ENCODE measurements at places on chromosomes 4 and X. TPM values are rescaled to one million over a fixed set of nuclear protein-coding genes. Genes with fewer than 3 reads are reported as not detected.

The GDI1 gene
- polyA plus RNA-seq: 107 TPM

The PRKG2 gene
- 2.0 TPM for polyA plus RNA-seq

The NLGN3 gene
- 4.4 TPM for polyA plus RNA-seq

The REPS2 gene
- polyA plus RNA-seq: 20.1 TPM

The CYSLTR1 gene
- polyA plus RNA-seq: 2.4 TPM

The SLC7A11 gene
- polyA plus RNA-seq: 2.2 TPM

The CYBB gene
- polyA plus RNA-seq: 11.0 TPM

- no peak for DNase-seq
These were observed 12.3 kb downstream of the MSX1 start for GRCh38 chr4:4871573-4872313.

- no peak for DNase-seq
These were observed 14.5 kb upstream of the PRRG3 start for GRCh38 chrX:151680805-151681204.

DNA sequence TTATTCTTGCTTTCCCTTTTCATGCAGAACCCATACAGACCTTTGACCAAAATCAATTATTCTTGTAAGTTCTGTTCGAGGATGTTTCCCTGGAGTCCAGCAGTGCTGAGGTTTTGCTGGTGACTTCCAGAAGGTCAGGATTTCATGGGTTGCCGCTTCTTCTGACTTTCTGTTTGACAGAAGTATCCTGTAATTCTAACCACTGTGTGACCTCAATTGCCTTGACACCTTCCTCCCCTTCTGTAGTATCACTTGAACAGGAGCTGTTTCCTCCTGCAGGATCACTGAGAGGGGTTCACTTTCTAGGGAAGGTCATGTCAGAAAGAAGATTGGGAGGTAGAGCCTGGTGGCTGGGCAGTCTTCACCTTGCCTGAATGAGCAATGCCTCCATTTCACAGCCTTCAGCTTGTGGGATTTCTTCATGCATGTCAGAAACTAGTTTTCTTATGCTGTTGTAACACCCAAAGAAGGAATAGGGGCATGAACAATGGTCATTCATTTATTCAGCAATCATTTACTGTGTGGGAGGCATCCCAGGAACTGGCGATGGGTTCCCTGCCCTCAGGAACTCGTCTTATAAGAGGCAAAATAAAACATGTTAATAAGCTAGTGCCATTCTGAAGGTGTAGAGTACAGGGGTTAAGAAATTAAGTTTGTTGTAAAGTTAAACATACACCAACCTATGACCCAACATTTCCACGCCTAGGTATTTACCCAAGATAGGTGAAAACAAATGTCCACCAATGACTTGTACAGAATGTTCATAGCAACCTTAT, 205.9 kb downstream of the SOWAHB start:
- no peak for DNase-seq

- no peak for DNase-seq
These were observed 81.6 kb downstream of the ZFX start for GRCh38 chrX:24231131-24231540.

DNA sequence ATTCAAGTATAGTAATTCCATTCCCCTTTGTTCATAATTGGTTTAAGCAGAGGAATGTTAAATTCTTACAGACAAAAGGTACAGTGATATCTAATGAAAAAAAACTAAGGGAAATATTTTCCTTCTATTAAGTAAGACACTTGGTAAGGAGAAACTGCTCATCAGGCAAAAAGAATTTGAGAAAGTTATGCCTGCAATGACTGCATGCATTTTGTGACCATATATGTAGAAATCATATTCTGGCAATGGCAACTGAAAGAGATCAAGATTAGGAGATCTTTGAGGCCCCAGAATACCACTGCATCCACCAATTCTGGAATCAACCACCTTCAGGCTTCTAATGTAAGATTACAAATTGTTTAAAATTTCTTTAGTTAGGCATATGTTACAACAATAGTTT, 364.8 kb downstream of the PCDH10 start:
- DNase-seq: no peak

GRCh38 chrX:71162981-71163380, 18.3 kb downstream of the NLGN3 start:
- DNase-seq: no peak

DNA sequence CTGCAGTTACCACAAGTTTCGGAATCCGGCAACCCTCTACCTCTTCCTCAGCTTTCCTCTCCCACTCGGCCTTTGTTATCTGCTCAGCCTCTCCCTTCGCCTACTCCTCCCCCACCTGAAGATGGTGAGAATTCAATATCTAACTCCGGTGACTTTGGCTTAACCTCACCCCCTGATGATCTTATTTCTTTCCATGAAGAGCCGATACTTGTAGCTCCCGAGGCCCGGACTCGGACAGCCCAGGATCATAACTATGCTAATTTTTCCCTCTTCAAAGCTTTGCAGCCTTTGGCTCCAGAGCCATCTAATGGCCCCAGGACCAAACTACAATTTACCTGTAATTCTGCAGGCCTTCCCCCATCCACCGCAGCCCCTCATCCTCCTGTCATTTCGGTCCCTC, 32.0 kb upstream of the MGST2 start:
- no peak for DNase-seq

DNA sequence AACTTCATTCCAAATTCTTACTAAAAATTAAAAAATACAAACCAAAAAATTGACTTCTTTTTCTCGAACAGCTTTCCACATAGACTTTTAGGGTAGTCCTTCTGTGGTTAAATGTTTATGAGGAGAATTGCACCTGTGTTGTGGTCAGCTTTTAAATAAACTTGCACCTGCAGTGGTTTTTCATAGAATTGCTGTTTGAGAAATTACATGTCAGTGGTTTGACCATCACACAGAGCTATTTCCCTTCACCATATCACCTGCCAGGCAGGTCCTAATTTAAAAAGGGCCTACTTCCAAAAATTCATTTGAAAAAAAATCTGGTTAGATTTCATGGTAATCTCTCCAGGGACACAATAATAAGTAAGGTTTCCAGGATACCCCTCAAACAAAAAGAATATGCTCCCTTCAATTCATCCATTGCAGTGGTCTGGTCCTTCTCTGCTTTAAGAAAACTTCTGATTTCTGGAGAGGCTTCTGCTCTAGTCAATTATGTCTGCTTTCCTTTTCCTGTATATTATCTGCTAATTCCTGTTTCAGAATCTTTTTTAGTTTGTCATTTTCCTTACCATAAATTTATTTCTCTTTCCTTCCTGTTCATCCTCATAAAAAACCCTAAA, 9.8 kb upstream of the UTP3 start:
- DNase-seq: no peak

DNA sequence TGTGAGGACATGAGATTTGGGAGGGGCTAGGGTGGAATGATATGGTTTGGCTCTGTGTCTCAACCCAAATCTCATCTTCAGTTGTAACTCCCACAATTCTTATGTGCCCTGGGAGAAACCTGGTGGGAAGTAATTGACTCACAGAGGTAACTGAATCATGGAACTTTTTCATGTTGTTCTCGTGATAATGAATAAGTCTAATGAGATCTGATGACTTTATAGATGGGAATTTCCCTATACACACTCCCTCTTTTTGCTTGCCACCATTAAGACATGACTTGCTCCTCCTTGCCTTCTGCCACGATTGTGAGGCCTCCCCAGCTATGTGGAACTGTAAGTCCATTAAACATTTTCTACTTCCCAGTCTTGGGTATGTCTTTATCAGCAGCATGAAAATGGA, 253.2 kb upstream of the GK2 start:
- no peak for DNase-seq

GRCh38 chr4:77003400-77003799, 53.8 kb downstream of the SEPTIN11 start:
- DNase-seq: no peak

DNA sequence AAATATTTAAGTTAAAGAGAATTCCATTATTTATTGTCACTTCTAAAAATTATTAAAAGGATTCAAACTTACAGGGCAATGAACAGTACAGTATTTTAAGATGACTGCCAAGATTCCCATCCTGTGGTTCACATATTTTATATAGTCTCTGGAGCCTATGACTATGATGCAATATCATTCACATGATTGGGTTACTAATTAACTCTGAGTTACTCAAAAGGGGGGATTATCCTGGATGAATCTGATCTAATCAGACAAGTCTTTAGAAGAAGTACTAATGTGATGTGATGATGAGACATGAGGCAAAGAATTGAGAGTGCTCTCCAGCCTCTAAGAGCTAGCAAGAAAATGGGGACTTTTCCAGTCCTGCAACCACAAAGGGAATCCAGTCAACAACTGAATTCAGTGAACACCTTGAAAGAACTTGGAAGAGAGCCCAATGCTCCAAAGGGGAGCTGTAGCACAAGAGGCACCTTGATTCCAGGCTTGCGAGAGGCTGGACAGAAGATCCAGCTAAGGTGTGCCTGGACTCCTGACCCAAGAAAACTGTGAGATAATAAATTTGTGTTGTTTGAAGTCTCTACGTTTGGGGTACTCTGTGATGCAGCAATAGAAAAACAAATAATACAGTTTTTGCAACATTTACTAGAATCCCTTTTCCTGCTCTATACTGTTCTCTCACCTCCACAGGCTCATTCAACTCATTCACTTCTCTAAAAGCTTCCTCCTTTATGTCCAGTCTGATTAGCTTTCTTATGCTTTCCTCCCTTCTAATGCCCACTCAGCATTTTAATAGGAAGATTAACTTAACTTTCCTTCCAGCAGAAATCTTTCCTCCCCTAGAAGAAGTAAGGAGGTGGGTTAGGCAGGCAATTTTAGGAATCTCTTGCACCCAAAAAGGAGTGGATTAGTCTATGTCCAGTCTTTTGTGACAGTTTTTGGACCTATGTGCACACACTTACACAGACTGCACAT, 133.8 kb upstream of the LCORL start:
- DNase-seq: no peak

GRCh38 chrX:56947699-56948098, 47.6 kb downstream of the SPIN3 start:
- no peak for DNase-seq

GRCh38 chr4:8765631-8766590, 105.7 kb downstream of the HMX1 start:
- no peak for DNase-seq

DNA sequence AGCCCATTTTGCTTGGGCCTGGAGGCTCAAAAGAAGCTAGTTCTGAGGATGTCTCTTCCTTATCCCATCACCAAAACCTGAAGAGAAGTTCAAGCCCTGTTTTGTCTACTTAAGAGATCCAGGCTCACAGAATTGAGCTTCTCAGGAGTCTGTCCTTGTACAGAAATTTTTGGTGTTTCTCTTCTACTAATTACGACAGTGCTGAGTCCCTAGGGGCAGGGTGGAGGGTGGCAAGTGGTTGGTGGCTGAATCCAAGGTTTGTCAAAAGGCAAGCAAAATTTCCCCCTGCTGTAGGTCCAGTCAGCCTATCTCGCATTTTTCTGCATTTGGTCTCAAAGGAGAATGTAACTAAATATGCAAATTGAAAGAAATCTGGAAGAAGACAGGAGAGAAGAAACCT, 377.9 kb downstream of the SMARCA1 start:
- no peak for DNase-seq

DNA sequence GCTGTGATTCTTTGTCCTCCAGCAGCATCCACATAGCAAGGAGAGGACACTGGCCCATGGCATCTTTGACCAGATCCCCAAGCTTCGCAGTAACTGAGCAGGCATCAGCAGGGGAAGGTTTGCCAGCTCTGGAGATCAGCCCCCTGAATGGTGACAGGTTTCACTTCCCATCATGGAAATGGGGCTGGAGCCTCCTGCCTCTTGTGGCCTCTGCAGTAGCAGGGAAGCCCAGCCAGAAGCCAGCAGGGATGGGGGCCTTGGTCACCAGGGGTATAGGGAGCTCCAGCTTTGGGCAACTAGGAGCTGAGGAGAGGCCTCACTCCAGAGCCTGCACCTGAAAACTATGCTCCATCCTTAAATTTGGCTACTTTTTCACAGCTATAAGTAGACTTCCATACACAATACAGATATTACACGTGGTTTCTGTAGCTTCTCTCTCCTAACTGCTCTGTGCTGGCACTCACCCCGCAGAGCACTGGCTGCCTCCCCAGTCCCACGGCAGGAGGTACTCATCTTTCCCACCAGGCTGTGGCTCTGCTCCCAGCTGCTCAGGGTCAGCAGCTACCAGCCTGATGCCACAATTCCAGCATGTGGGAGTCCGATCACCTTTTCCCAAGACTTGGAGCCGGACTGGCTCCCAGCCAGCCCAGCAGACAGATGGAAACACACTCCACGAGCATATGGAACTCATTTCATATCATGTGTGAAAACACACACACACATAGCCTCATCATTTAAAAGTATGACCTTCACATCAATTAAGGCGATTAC, 2.8 kb downstream of the TMEM271 start:
- DNase-seq: no peak

DNA sequence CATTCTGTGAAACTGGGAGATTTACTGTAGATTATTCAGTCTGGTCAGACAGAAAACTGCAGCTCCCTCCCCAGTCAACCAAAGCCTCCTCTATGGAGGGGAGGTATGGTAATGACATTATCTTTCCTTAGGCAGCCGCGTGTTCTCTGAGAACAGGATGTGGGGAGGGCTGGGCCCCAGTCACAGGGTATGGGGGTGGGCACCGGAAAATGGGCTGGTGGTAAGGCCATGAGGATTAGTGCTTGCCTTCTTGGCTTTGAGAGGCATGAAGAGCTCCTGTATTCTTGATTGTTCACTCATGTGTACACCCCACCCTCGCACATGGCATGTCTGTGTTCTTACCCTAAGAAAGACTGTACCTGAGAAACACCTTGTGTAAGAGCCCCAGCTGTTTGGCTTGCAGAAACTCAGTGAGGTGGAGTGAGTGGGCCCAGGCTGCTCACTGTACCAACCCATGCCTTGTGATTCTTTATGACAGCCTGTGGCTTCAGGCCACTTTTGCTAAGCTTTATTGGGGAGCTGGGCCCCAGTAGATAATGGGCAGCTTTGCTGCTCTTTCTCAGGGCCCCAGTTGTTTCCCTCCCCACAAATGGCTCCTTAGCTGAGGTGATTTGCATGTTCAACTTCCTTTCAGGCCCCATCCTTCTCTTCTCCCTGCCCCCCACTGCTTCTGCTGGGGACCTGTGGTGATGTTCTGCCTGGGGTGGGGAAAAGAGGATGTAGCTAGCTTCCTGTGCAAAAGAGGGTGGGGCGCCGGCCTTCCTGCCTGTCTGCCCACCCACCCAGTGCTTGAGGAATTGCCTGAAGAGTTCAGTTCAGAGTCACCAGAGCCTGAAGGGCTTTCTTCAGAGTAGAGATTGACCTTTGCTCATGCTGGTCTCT, 30.7 kb downstream of the MSN start:
- no peak for DNase-seq

DNA sequence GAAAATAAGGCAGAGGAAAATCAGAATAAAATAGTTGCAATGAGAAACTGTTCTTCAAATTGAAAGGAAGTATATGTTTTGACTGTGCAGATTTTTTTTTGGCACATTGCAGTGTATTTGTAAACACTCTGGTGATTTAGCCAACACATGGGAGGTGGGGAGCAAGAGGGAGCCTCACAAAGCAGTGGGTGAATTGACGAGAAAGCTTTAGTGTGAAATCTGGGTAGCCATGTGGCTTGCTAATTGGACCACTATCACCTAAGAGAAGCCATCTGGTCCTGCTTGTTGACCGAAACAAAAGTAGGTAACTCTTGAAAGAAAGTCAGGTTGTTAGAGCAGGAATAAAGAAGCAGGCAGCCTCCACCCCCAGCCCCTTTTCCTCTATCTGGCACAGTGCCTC, 10.4 kb downstream of the CLCN5 start:
- no peak for DNase-seq

Data from right renal cortex interstitium (tissue), 3 donors.